Activated naive CD4-positive, alpha-beta T cell (primary cell): ENCODE measurements at places on chromosomes 3 and 15.

GRCh38 chr3:72340476-72341379 is 507.5 kb downstream of the SHQ1 start:
- DNase-seq, result no peak

GRCh38 chr3:35800960-35801459 is 161.7 kb downstream of the ARPP21 start:
- DNase-seq, result no peak

DNA sequence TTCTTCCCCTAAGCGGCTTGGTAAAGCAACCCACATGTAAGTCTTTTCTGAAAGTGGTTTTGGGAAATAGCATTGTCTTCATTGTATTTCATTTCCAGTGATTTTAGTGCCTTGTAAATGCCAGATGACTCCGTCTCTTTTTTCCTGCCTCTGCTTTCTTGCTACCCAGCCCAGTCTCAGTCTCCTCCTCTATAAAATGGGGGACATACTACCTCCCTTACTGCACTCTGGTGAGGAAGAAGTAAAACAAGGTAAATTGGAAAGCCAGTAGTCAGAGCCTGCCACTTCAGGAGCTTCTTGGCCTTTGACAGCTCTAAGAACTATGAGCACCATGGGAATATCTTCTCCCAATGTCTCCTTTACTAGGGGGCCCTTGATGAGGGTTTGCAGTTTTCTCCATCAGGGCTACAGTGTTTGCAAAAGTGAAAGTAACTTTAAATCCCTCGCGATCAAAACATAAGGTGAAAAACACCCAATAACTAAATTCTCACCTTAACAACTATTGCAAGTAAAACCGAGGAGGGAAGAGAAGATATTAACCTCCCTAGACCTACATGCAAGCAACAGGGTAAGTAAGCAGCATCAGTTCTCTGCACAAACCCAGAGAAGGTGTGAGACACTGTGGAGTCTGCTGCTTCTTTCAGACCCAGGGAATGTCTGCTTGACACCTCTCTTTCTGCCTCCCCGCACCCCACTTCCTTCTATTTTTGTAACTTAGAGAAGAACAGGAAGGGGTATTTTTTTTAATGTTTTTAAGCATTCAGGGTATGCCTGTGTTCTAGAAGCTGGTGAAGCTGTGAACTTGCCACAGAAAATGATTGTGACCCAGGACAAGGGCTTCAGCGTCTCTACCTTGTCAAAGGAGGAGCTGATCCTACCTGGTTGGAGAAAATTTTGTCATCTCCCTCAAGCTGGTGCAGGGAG is 159.1 kb upstream of the EOMES start:
- DNase-seq, result no peak

GRCh38 chr3:138803006-138803653 is 31.6 kb downstream of the PIK3CB start:
- no peak for DNase-seq

GRCh38 chr15:77807115-77807514 is 174.4 kb upstream of the LINGO1 start:
- no peak for DNase-seq

GRCh38 chr15:73326157-73326556 is 42.6 kb downstream of the HCN4 start:
- DNase-seq, result no peak

GRCh38 chr3:19229086-19229485 is 80.8 kb downstream of the KCNH8 start:
- no peak for DNase-seq

DNA sequence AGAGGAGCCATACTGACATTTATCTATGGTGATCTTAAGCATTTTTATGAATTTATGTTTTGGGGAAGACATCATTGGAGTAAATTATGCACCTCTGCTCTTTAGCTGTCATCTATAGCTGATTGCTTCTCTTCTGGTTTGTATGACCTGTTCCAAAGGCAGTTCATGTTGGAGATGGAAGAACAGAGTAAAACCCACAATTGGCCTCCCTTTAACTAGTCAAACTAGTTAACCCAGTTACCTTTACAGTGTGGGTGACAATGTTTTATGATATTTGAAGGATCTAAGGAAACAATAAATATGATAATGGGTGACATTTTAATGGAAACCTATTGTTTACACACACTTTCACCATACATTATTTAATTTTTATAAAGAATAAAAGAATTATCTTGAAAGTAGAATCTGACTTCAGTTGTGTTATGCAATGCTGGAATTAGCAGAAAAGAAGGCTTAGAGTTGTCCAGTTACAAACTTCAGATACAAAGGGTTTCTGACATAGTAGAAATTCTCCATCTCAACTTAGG is 263.5 kb downstream of the NFKBIZ start:
- DNase-seq, result no peak

GRCh38 chr3:126454437-126455198 is 21.1 kb downstream of the ZXDC start:
- DNase-seq, result no peak

- DNase-seq, result no peak
Measured at GRCh38 chr3:49260806-49261324, 16.2 kb downstream of the C3orf62 start.

- DNase-seq, result no peak
Measured at GRCh38 chr3:196108075-196108743, 26.3 kb upstream of the TFRC start.

GRCh38 chr3:122964811-122965210 is 62.8 kb downstream of the SEMA5B start:
- no peak for DNase-seq

- DNase-seq, result no peak
Measured at GRCh38 chr3:61505197-61505596, 56.2 kb upstream of the PTPRG start.
